Esophagus muscularis mucosa (tissue), 4 donors: ENCODE measurements at places on chromosomes 13 and 19. TPM values are rescaled to one million over a fixed set of nuclear protein-coding genes. Genes with fewer than 3 reads are reported as not detected.

Gene CRLF1
- 53.0 TPM for total RNA-seq

DNA sequence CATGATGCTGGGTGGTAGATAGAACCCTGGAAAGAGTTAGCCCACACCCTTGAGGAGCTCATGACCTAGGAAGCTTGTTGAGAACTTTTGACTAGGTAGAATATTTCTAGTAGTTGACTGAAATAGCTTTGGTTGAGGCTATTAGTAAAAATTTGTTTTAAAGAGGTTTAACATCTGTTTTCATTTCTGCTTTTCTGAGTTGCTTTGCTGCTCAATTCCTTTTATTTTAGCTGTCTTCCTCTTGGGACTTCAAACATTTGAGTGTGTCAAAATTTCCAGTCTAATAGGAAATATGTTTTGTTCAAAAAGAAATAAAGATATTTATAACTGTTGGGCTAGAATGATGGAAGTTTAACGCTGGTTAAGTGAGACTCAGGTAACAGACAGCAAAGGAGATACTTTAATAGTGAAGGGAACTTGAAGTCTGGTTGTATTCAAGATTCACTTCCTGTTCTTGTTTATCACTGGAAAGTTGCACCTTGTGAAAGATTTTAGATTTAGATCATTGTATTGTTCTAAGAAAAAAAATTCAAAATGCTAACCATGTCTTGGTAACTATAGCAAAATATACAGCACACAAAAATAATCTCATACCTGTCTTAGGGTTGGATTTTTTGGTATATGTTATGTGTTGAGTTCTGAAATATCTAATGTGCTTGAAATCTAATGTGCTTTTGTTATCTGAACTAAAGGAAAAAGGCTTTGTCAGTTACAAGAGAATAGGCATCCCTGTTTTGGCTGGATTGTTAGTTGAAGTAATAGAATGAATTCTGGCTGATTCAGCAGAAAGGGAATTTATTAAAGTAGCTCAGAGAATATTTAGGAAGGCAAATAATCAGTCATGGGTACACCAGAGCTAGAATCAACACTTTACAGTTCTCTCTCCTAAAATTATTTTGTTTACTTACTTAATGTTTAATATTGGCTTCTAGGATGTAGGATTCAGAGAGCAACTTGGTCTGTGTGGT lies 24.4 kb upstream of the GPR18 start:
- no peak for DNase-seq

Gene TNFAIP8L1
- total RNA-seq = 16.5 TPM

Gene IGSF23
- total RNA-seq = not detected

Gene MADCAM1
- total RNA-seq = not detected

Gene N4BP2L1
- 10.8 TPM for total RNA-seq

Gene SCEL
- 1.7 TPM for total RNA-seq

DNA sequence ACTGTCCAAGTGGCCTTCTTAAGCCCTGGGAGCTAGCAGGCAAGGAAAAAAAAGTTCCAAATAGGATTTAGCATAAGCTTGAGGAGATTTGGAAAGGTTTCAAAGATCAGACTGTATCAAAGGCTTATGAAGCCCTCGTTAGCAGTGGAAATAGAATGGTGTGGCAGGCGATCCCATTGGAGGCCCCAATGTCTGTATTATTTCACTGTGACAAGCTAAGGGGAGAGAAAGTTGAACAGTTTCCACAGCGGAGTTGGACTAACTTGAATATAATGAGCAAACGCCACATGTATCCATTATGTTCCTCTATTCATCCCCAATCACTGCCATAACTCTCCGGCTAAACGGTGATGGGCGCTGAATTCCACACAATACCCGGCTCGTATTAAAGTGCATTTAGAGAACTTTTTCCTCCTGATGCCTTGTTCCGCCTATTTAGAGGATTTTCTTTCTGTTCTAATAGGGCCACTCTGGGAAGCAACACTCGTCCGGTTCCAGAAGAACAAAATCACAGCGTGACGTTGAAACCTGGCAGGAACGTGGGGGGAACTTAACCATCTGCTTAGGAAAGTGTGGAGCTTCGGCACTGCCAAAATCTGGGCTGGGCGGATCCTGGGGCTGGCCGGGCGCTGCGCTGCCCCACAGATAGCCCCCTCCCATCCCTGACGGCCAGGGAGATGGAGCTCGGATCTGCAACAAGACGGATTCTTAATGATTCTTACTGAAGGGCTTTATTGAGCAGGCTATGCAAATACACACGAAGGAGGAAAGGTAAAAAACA lies 1.0 kb upstream of the PCDH8 start:
- no peak for DNase-seq

GRCh38 chr19:37999309-38000213 lies 92.6 kb downstream of the SIPA1L3 start:
- DNase-seq = no peak

Gene C19orf38
- not detected for total RNA-seq

- DNase-seq = no peak
These were observed 28.2 kb upstream of the C13orf46 start for GRCh38 chr13:114002009-114002544.

Gene MEX3D
- 57.1 TPM for total RNA-seq

Gene SHANK1
- 0.11 TPM for total RNA-seq

Gene ZNF888
- 2.9 TPM for total RNA-seq

DNA sequence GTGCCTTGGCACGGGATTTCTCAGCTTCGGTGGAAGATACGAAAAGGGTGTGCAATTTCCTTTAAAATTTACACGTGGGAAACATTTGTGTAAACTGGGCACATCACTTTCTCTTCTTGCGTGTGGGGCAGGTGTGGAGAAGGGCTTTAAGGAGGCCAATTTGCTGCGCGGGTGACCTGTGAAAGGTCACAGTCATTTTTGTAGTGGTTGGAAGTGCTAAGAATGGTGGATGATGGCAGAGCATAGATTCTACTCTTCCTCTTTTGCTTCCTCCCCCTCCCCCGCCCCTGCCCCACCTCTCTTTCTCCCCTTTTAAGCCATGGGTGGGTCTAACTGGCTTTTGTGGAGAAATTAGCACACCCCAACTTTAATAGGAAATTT lies 7.2 kb downstream of the SLITRK5 start:
- no peak for DNase-seq

Gene KLK8
- not detected for total RNA-seq

Gene KLK2
- total RNA-seq = not detected

DNA sequence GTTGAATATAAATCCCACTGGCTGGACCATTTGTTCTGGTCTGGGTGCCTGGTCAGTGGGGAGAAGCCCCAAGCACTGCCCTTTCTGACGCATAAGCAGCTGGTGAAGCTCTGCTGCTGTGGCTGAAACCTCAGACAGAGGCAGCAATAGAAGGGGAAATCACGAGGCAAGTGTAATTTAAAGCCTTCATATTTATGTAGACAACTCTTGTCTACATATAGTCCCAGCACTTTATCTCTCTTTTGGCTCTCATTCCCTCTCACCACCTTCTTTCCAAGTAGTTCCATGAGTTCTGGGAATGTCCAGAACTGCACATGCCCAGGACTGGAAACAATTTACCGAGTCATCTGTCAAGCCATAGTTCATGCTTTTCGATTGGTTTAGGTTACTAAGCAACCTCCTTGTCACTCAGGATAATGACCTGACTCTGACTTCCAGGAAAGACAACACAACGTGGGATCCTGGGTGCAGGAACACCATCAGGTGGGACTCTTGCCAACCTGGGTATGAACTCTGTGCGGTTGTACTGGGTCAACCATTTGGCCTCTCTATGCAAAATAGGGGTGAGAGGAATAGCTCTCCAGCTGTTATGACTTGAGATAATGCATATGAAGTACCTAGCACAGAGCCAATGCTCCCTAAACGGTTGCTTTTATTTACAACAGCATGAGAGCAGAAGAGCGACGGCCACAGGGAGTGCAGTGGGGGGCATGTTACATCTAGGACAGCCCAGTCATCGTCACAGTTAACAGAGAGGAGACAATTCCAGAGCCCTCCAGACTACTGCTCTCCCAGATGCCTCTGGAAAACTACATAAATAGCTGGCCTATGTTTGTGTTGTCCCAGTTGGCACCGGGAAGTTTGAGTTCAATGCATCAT lies 321.9 kb downstream of the FOXO1 start:
- no peak for DNase-seq

DNA sequence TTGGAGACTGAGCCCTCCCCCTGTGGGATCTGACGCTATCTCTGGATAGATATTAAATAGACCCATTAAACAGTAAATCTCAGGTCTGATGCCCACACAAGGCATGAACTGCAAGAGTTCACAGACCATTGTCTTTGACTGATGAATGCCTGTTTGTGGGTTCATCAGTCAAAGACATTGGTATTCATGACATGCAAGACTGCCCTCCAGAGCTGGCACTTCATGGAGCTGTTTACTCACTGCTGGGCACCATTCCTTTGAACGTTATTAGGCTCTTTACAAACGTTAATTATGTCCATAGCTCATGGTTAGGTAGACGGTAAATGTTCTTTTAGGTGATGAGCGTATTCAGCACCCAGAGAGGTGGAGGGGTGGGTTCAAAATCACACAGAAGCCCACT lies 111.8 kb upstream of the PABPC3 start:
- DNase-seq = no peak

- no peak for DNase-seq
These were observed 45.6 kb upstream of the MRI1 start for GRCh38 chr19:13718733-13719132.

Gene KLK6
- not detected for total RNA-seq

GRCh38 chr13:29693275-29693945 lies 97.9 kb upstream of the SLC7A1 start:
- DNase-seq = no peak

Gene PEAK3
- total RNA-seq = 1.7 TPM

- no peak for DNase-seq
These were observed 214.2 kb downstream of the FGF9 start for GRCh38 chr13:21884965-21885567.

DNA sequence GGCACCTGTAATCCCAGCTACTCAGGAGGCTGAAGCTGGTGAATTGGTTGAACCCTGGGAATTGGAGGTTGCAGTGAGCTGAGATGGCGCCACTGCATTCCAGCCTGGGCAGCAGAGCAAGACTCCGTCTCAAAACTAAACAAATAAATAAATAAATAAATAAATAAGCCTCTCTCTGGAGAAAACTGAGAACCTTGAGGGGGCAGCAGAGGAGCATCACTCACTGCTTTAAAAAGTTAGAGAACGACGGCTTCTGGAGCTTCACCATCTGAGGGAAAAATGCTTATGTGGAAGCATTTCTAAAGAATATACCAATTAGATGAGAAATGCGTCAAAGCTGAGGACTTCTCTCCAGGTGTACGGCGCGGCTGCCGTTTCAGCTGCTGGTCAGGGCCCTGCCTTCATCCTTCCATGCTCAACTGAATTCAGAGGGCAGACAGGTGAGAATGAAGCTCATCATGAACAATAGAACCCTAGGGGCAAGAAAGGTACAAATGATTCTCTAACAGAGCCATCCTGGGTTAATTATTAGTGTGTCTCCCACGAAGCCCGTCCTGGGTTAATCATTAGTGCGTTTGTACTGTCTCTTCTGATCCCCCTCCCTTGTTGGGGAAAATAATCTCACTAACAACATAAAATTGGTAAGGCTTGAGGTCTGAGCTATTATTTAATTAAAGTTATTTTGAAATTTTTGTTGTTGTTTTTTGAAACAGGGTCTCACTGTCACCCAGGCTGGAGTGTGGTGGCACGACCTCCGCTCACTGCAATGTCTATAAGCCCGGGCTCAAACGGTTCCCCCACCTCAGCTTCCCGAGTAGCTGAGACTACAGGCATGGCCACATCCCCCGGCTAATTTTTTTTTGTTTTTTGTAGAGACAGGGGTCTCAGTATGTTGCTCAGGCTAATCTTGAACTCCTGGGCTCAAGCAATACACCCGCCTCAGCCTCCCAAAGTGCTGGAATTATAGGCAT lies 80.1 kb downstream of the IPO5 start:
- DNase-seq = peak; percentile 50

GRCh38 chr13:33678084-33678483 lies 139.9 kb upstream of the RFC3 start:
- no peak for DNase-seq

DNA sequence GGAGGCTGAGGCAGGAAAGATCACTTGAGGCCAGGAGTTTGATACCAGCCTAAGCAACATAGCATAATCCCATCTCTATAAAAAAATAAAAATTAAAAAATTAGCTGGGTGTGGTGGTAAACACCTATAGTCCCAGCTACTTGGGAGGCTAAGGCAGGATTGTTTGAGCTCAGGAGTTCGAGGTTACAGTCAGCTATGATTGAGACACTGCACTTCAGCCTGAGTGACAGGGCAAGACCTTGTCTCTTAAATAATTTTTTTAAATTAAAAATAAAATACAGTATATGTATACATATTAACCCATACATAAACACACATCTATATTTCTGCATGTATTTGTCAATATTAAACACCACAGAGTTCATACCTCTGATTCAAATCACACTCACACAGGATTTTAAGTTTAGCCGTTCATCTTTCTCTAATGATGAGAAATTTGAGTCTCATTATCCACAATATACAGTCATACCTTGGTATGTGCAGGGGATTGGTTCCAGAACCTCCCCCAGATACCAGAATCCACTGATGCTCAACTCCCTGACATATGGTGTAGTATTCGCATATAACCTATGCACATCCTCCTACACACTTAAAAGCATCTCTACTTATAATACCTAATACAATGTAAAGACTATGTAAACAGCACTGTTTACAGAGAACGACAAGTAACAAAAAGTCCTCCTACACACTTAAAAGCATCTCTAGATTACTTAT lies 44.7 kb downstream of the PSPC1 start:
- DNase-seq = no peak

- DNase-seq = no peak
These were observed 111.8 kb downstream of the SACS start for GRCh38 chr13:23321535-23322241.

Gene PLK5
- 0.17 TPM for total RNA-seq

Gene DOHH
- 24.0 TPM for total RNA-seq

GRCh38 chr13:31649766-31650165 lies 89.6 kb upstream of the RXFP2 start:
- DNase-seq = no peak

- no peak for DNase-seq
These were observed 36.4 kb downstream of the RNF6 start for GRCh38 chr13:26185720-26186117.

DNA sequence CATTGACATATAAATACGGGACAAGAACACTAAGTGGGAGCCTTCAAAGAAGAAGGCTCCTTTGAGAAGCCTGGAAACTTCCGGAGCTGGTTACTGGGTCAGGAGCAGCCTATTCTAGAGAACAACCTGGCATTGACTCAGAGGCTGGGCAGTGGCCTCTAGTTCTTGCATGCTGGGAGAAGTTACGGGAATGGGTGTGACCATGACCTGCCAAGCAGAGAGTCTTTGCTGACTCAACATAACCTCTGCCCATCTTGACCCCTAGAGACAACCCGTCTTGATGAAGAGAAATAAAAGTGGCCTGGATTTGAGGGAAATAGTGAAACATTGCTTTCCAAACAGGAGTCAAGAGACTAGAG lies 21.0 kb downstream of the STARD13 start:
- DNase-seq = no peak

Gene TICAM1
- 8.0 TPM for total RNA-seq

GRCh38 chr19:54893406-54893805 lies 12.5 kb upstream of the NCR1 start:
- no peak for DNase-seq
